ENCODE measurements at places on chromosomes 6 and 20. TPM values are rescaled to one million over a fixed set of nuclear protein-coding genes. Genes with fewer than 3 reads are reported as not detected.

DNA sequence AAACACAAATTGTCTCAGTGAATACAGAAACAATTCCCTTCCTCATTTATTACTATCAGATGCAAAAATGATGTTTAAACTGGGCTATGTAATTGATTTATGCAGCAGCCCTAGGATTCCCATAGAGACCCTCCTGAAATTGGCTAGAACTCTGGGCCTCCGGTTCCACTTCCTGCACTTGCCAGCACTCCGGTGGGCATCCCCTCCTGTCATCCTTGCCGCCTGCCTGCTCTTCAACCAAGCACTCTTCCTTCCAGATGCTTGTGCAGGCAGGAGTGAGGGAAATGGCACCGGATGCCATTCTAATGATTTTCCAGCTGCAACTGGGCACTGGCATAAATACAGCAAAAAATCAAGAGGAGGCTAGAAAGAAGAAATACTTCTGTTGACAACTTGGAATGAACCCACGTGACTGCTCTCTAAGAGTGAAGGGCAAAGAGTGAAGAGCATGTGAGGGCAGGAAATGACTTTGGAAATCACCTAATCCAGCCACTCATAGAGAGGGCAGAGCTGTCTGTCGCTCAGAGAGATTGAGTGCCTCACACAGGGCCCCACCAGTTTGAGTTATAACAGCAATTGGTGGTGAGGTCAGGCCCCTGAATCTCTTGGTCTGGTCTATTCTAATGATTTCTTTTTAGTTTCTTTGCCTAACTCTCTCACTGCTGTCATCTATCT lies 3.7 kb upstream of the NEDD9 start:
- no peak for DNase-seq
- no peaks in the 10 kb centered on the region for H3K27me3 ChIP-seq
- no peak overlapping the region for H3K4me3 ChIP-seq
- H3K36me3 ChIP-seq: no peaks in the 10 kb centered on the region

The CST1 gene
- total RNA-seq: not detected

GRCh38 chr6:16670183-16670582 lies 91.1 kb downstream of the ATXN1 start:
- H3K27me3 ChIP-seq: no peaks in the 10 kb centered on the region
- DNase-seq: no peak
- H3K4me3 ChIP-seq: no peak overlapping the region
- H3K4me1 ChIP-seq: peaks cover 71% of the 10 kb centered on the region

The CASS4 gene
- 0.74 TPM for total RNA-seq

The SIGLEC1 gene
- total RNA-seq: 8.8 TPM

- no peaks in the 10 kb centered on the region for H3K36me3 ChIP-seq
- no peak overlapping the region for H3K4me3 ChIP-seq
- no peaks in the 10 kb centered on the region for H3K4me1 ChIP-seq
- no peak overlapping the region for H3K27ac ChIP-seq
- DNase-seq: no peak
Observed at GRCh38 chr6:132209351-132209750, 191.9 kb downstream of the MOXD1 start.

- DNase-seq: no peak
- H3K4me1 ChIP-seq: peaks cover 10% of the 10 kb centered on the region
- H3K4me3 ChIP-seq: no peak overlapping the region
- H3K27me3 ChIP-seq: no peaks in the 10 kb centered on the region
- H3K36me3 ChIP-seq: no peaks in the 10 kb centered on the region
- no peak overlapping the region for H3K27ac ChIP-seq
Observed at GRCh38 chr6:46655803-46656202, 3.0 kb downstream of the SLC25A27 start.

GRCh38 chr6:121794630-121795029 lies 359.2 kb downstream of the GJA1 start:
- H3K4me1 ChIP-seq: no peaks in the 10 kb centered on the region
- H3K27ac ChIP-seq: no peak overlapping the region
- no peaks in the 10 kb centered on the region for H3K27me3 ChIP-seq
- no peaks in the 10 kb centered on the region for H3K36me3 ChIP-seq
- H3K4me3 ChIP-seq: no peak overlapping the region

GRCh38 chr6:119799596-119800509 lies 450.3 kb upstream of the MAN1A1 start:
- no peak overlapping the region for H3K27ac ChIP-seq
- H3K4me3 ChIP-seq: no peak overlapping the region
- H3K36me3 ChIP-seq: no peaks in the 10 kb centered on the region
- DNase-seq: no peak
- H3K4me1 ChIP-seq: no peaks in the 10 kb centered on the region
- no peaks in the 10 kb centered on the region for H3K27me3 ChIP-seq

The PCED1A gene
- total RNA-seq: 22.1 TPM

- no peak overlapping the region for H3K27ac ChIP-seq
- no peaks in the 10 kb centered on the region for H3K4me1 ChIP-seq
- no peaks in the 10 kb centered on the region for H3K36me3 ChIP-seq
- no peak overlapping the region for H3K4me3 ChIP-seq
Observed at GRCh38 chr6:127019828-127020227, 98.6 kb upstream of the RSPO3 start.

Measured in vagina (tissue), 2 donors.